ENCODE measurements at places on chromosomes 12 and 14.

GRCh38 chr14:69701857-69702256 is 65.1 kb upstream of the SRSF5 start:
- no peak for DNase-seq

DNA sequence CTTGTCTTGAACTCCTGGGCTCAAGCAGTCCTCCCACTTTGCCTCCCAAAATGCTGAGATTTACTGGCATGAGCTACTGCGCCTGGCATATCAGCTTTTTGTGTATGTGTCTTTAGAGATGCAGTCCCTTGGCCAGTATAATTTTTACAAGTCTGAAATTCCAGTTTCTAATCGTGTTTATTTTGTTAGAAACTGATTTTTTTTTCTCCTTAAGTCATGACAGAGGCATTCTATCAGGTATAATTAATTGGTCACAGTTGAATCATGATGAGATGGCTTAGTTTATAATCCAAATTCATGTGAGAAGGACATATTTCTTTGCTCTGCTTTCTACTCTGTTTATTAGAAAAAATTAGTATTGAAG is 98.9 kb downstream of the PCNX1 start:
- no peak for DNase-seq

DNA sequence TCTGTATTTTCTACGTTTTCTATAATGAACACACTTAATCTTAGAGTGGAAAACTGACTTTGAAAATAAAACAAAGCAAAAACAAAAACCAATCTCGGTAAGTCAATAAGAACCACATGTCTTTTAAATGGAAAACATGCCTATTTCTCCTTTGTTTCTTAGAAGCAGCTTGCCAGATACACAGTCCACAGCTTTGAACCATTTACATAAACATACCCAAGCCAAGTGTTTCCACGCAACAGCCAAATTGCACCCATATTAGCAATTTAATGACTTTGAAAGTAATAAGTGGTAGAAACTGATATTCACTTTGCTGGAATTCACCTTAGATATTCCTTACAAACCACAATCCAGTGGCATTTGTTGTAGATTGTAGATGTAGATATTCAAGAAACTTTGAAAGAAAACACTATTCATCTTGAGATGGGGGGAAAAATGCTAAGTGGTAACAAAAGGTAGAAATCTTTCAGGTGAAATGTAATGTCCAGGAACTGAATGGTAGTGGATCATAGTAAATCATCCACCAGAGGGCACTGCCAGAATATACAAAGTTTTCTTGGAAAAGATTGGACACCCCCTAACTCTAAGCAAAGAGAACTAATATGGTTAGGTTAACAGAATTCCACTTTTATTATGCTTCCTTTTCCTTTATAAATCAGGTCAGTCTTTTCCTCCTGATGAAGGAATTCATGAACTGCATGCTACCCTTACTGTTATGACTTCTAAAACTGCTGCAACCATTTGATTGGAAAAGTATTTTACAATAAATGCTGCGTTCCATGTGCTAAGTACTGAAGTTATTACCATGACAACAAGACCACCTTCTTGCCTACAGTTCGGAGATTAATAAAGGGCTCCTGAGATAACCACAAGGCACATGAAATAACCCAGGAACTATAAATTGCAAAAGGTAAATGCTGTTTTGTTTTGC is 69.8 kb downstream of the RERG start:
- DNase-seq = no peak

DNA sequence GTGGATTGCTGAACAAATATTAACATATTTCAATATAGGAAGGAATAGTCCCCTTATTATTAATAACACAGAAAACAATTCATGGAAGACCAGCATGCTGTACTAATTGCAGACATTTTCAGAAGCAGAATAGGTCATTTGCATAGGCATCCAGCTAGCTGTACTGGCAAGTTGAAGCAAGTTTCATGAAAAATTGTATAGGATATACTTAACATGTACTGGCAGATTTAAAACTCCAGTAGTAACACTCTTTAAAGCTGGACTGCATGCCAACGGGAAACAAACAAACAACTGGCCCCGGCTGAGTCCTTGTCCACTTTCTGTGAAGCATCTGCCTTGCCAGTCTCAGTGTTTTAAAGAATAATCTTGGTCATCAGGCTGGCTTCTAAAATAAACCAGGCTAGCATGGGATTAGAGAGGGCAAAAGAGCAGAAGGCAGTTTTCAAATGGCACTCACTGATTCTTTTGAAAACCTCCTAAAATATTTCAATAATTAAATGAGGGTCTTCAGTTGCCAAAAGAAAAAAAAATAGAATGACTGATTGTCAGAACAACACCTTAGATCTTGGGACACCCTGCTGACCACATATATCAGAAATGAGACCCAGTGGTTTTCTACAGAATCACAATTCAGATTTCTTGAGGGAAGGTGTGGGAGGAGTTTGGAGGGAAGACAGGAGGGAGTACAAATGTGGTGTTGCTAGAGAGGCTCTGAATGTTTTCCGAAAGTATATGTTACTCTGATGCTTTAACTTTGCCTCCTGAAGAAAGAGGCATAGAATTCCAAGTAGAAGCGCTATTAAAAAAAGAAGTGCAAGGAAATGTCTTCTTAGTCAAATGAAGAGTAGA is 122.5 kb upstream of the KRAS start:
- no peak for DNase-seq

- DNase-seq = no peak
Measured at GRCh38 chr12:4302881-4303280, 18.1 kb upstream of the TIGAR start.

GRCh38 chr14:53890611-53891101 is 66.0 kb downstream of the BMP4 start:
- no peak for DNase-seq

GRCh38 chr14:74608959-74609611 is 3.0 kb downstream of the LTBP2 start:
- peak; percentile 69 for DNase-seq

- DNase-seq = no peak
Measured at GRCh38 chr12:31845613-31846322, 113.4 kb upstream of the RESF1 start.

DNA sequence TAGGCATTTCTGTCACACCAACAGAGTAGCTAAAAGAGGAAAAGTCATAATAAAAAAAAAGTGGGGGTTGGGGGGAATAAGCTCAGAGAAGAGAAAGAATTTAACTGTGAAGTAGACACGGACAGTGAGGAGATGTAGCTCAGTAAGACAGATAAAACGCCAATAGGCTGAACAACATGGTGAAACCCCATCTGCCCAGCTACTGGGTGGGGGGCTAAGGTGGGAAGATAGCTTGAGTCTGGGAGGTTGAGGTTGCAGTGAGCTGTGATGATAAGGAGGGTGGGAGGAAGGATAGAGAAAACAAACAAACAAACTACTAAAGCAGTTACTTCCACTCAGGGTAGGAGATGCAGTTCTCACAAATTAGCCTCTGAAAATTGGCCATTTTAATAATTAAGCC is 25.0 kb downstream of the HECTD4 start:
- DNase-seq = no peak

DNA sequence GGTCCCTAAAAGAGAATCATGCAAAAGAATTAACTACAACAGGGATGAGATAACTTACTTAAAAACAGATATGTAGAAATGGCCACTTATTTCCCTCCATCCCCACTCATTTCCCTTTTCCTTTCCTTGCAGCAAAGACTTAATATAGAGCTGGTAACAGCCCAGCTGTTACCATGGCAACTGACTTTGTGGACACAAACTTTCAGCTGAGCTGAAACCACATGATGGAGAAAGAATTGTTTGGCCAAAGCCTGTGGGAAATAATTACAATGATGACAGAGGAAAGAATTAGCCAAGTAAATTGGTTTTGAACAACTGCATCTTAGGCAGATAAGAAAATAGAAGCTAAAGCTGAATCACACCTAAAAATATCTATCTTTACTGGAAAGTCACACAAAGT is 364.9 kb downstream of the GALC start:
- DNase-seq = no peak

DNA sequence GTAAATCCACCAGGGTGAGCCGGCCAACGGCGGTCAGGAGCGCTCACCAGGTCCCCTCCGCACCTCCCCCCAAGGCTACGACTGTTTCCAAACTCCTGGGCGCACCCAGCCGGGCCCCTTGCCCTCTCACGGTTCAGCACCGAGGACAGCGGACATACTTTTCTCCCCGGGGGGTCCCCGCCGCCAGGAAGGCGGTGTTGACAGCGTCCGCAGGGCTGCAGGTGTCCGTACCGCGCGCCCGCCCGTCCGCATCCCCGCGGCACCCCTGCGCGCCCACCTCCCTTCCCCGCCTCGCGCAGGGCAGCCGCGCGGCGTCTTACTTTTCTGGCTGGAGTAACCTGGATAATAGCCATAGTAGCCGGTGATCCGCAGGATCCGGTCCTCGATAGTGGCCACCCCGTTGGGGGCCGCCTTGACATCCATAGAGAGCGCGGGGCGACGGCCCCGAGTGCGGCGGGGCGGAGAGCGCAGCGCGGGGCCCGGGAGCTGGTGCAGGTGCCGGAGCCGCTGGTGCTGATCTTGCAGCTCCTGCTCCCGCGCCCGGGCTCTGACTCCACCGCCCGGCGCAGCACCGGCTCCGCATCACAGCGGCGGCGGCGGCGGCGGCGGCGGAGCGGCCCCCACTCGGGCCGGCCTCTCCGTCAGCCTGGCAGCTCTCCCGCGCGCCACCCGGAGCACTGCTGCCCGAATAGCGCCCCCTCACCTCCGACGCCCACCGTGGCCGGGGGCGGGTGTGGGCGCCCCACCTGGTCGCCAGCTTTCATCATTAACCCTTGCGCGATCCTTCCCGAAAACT is at the start of gene SLC35F4:
Gene SLC35F4 (minus strand): TSS at position 690 of the 796 bp plus-strand sequence.
- DNase-seq = no peak

DNA sequence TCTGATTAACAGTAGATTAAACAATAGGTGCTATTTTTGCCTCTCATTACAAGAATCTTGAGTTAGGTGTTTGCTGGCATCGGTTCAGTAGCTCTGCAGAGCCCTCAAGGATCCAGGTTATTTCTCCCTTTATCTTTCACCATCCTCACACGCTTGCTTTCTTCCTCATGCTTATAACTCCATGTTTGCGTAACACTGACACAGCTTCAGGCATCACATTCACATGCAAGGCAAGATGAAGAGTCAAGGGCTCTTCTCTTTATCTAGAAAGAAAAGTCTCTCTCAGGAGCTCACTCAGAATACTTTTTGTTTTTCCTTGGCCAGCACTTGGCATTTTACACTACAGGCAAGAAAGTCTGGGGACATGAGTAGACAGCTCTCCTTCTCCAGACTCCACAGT is 24.2 kb upstream of the PTHLH start:
- DNase-seq = no peak

GRCh38 chr12:820336-820735 is 68.0 kb downstream of the WNK1 start:
- no peak for DNase-seq

GRCh38 chr14:73250317-73250713 is 13.0 kb downstream of the PAPLN start:
- DNase-seq = no peak

GRCh38 chr14:20365928-20366327 is 22.5 kb downstream of the PARP2 start:
- no peak for DNase-seq

- DNase-seq = no peak
Measured at GRCh38 chr12:108849660-108850059, 7.7 kb downstream of the SSH1 start.

GRCh38 chr14:69041783-69042182 is 62.7 kb upstream of the ACTN1 start:
- no peak for DNase-seq

DNA sequence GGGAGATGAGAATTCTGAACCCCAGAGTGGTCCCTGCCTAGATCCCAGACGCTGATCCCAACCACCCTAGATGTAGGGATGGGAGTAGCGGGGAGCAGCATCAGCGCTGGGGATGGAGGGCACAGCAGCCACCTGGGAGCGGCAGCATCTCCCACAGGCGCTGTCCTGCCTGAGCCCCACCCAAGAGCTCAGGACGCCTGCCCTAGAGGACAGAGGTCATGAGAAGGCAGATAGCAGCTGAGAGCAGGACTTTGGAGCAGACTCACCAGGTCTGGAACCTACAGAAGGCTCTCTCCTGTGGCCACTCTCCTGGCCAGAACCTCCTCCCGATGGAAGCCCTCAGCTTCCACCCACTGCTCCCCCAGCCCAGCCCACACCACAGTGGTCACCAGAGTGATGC is 7.2 kb downstream of the CCDC85C start:
- DNase-seq = no peak

GRCh38 chr12:58503731-58504130 is 416.6 kb downstream of the LRIG3 start:
- no peak for DNase-seq

DNA sequence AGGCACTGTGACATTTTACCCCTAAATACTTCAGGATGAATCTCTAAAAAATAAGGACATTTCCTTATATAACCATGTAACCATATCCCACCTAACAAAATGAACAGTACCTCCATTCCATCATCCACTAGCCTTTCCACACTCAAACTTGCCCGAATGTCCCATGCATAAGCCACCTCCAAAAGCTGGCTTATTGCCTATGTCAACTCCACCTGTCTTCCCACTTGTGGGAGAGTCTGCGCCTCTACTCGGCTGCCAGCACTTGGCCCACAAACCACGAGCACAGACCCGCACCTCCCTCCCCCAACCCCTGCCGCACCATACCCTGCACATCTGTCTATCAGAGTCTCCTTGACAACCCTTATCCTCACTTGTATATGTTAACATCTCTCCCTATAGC is 165.8 kb downstream of the CALM1 start:
- no peak for DNase-seq

DNA sequence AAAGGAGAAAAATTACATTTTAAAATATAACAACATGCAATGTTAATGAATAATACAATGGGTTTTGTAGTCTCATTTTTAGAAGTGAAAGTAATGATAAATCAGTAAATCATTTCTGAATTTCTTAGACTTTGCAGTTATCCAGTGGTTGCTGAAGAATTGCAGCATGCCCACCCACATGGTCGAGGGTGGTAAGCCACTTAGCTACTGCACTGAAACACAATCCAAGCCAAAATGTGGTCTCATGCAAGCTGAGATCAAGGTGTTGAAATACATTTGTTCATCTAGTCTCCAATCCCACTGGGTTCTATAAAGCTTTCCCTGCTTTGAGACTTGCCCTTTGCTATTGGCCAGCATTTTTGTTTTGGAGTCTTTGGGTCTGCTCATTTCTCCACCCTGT is 247.9 kb downstream of the NELL2 start:
- DNase-seq = no peak

DNA sequence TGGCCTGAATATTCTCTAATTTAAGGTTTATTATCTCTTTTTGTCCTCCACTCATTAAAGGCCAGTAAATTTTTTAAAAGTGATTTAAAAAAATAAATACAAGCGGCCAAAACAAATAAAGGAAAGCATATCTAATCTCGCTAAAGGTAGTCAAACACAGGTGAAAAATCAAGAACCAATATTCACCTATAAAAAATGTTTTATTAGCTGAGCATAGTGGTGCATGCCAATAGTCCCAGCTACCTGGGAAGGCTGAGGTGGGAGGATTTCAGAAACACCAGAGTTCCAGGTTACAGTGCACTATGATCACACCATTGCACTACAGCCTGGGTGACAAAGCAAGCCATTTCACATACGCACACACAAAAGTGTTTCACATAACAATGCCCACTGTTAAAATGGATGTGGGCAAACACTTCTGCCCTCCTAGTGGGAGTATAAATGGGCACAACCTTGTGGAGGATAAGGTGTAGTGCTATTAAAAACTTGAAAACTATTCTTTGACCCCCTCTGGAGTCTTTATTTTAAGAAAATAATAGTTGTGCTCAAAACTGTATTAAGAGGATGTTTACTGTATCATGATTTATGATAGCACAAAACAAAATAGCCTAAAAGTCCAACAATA is 32.7 kb upstream of the NAP1L1 start:
- DNase-seq = no peak
